ENCODE measurements at places on chromosomes 3 and 15.

- DNase-seq, result no peak
Observed at GRCh38 chr15:54803134-54803808, 393.5 kb downstream of the RSL24D1 start.

GRCh38 chr3:26964836-26965235, 342.3 kb downstream of the LRRC3B start:
- DNase-seq, result no peak

- DNase-seq, result no peak
Observed at GRCh38 chr3:29447946-29448627, 167.2 kb downstream of the RBMS3 start.

DNA sequence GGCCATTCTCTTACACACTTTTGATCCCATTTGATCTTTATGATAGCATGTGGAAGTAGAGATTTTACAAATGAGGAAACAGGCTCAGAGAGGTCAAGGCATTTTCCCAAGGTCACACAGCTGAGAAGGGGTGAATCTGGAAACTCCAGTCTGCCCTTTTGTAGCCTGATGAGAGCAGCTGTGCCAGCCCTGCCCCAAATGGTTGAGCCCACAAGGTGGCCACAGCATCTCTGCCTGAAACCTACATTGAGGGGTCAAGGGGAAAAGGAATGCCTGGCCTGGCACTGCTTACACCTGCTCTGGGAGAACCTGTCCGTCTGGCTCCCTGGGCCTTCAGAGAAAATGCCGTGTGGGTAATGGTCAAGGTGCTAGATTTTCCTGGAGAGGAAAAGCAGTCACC, 200.2 kb upstream of the LINGO1 start:
- DNase-seq, result no peak

- DNase-seq, result no peak
Observed at GRCh38 chr3:127663151-127663550, 9.6 kb upstream of the ABTB1 start.
